ENCODE measurements at places on chromosomes 3 and 15.

GRCh38 chr3:142650001-142650693, 54.0 kb downstream of the PLS1 start:
- no peak for DNase-seq

DNA sequence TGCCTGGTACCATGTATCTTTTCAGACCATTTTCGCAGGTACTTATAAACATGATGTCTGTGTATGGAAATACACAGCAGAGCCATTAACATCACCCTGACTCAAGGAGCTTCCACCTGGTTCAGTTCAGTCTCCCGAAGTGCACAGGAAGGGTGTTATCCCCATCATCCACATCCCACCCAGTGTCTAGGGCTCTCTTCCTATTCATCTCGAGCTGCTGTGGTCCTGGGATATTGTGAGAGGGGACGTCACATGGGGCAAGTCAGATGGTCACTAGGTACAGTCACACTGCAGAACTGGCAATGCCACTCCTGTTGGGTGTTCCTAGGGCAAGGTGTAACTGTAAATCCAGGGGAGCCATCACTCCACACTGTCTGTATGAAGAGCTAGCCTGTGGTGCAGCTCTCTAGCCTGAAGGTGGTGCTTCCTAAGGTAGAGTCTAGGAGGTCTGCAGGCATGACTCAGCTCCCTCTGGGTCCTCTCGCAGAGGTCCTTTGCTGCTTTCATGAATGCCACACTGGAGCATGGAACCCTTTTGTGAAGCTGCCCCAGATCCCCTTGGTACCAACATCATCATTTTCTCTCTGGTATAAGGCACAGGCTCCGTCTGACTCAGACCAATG, 13.9 kb downstream of the ISLR2 start:
- no peak for DNase-seq

GRCh38 chr15:92409006-92409405, 15.3 kb downstream of the ST8SIA2 start:
- DNase-seq, result no peak

DNA sequence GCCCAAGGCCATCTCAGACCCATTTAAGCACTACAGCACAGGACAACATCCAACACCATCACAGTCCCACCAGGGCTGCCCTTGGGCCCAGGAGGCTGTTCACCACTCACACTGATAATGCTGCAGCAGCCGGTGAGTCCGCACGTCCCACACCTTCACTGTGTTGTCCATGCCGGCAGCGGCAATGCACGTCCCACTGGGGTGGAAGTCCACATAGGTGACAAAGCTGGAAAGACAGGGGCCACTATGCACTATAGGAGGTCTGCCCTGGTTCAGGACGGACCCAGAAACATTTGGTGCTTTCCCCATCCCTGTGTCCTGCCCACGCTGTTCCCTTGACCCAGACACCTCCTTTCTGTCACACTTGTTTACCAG, 8.5 kb downstream of the POC1A start:
- no peak for DNase-seq

GRCh38 chr3:124861041-124861440, 26.1 kb downstream of the ITGB5 start:
- no peak for DNase-seq

GRCh38 chr3:12186046-12186445, 27.3 kb upstream of the TIMP4 start:
- no peak for DNase-seq

GRCh38 chr15:98773616-98774015, 125.3 kb downstream of the IGF1R start:
- no peak for DNase-seq

- DNase-seq, result no peak
These were observed 21.0 kb upstream of the PLXNA1 start for GRCh38 chr3:126961791-126962461.

- DNase-seq, result no peak
These were observed 139.0 kb downstream of the PGPEP1L start for GRCh38 chr15:98868564-98868963.

- DNase-seq, result no peak
These were observed 2.2 kb upstream of the THRB start for GRCh38 chr3:24496529-24497482.

GRCh38 chr3:33372218-33373081, 67.8 kb downstream of the UBP1 start:
- peak; percentile 20 for DNase-seq

DNA sequence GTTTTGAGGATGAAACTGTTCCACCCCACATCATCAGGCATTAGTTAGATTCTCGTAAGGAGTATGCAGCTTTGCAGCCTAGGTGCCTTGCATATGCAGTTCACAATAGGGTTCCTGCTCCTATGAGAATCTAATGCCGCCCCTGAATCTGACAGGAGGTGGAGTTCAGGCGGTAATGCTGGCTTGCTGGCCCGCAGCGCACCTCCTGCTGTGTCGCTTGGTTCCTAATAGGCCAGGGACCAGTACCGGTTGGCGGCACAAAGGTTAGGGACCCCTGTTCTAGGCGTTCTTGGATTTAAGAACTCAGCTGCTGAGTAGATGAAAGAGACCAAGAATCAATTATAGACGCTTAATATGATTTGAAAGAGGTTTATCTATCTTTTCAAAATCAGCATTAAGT, 595.4 kb downstream of the CADM2 start:
- no peak for DNase-seq

DNA sequence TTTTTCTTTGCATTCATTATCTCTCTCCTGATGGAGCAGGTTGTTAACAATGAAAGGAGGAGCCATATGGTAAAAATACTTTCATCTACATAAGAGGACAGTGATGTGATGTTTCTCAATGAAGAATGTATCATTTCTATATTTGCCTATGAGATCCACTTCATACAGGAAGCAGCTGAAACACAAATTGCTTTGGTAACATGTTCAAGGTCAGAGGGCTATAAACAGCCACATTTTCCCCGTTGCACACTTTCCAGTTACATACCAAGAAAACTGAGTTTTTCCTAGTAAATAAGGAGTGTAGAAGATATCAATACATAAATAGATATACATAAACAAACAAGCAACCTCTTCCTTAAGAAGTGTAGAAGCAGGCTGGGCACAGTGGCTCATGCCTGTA, 32.6 kb upstream of the GYG1 start:
- no peak for DNase-seq

GRCh38 chr3:62774221-62774620, 101.0 kb downstream of the CADPS start:
- DNase-seq, result no peak

DNA sequence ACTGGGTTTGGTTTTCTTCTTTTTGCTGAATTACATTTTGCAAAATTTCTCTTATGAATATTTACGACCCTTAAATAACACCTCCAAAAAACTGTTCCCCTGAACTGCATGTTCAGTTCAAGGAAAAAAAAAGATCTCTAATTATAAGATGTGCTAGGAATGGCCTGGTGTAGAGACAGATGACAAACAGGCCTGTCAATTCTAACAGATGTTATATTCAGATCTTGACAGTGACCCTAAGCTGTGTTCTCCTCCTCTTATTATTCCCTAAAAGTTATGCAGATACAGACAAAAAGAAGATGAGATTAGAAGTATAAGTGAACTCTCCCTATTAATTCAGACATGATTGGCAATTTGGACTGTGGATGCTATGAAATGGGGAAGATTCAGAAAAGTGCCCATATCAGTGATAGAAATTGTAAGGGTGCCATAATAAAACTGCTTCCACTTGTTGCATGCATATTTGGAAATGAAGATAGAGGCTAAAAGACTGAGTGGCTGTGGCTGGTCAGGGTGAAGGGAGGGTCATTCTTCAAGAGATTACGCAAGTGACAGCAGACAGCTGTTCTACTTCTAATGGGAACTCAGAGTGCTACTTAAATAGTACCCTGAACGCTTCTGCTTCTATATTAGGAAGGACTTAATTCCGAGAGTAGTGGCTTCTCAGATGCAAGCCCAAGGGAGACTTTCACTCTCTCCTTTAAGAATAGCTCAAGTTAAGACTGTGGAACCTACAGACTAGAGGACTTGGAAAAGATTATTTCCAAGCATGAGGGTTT, 75.5 kb downstream of the ADAMTS9 start:
- DNase-seq, result no peak
